Fibroblast of lung (primary cell): ENCODE measurements at places on chromosomes 3 and 15.

- no peak overlapping the region for H3K4me3 ChIP-seq
- no peaks in the 10 kb centered on the region for H3K27me3 ChIP-seq
- DNase-seq: no peak
- peaks cover 13% of the 10 kb centered on the region for H3K36me3 ChIP-seq
Observed at GRCh38 chr15:63611177-63611576, 14.0 kb downstream of the FBXL22 start.

DNA sequence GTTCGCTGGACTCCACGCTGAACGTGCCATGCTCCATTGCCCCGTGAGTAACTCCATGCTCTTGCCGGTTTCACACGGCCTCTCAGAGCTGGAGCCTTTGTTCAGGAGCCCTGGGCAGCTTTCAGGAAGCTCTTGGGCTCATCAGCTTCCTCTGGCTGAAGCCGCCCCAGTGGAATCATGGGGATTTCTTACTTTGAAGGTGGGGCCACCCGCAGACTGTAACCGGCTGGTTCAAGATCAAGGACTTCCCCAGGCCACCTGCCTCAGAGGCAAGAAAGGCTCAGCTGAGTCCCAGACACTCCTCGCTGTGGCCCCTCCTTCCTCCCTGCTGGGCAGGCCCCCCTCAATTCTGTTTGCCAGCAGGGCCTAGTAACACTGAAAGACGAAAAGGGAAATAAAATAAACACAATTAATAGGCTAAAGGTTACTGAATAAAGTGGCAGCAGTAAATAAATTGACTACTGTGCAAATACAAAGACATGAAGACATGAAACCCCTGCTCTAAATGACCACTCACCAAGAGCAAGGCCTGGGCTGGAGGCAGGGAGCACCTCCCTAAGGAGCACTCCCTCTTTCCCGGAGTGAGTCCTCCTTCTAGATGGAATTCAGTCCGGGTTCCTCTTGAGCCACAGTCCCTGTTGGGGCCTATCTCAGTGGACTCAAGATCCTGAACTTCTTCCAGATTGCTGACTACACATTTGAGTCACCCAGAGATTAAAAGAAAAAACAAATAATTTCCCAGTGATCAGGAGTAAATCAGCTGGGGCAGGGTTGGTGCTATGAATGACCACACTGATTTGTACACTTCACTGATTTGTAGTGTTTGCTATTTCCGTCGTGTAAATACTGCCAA, 51.0 kb downstream of the ZDHHC19 start:
- H3K27ac ChIP-seq: no peak overlapping the region
- peak; percentile 85 for DNase-seq
- no peak overlapping the region for H3K4me3 ChIP-seq

DNA sequence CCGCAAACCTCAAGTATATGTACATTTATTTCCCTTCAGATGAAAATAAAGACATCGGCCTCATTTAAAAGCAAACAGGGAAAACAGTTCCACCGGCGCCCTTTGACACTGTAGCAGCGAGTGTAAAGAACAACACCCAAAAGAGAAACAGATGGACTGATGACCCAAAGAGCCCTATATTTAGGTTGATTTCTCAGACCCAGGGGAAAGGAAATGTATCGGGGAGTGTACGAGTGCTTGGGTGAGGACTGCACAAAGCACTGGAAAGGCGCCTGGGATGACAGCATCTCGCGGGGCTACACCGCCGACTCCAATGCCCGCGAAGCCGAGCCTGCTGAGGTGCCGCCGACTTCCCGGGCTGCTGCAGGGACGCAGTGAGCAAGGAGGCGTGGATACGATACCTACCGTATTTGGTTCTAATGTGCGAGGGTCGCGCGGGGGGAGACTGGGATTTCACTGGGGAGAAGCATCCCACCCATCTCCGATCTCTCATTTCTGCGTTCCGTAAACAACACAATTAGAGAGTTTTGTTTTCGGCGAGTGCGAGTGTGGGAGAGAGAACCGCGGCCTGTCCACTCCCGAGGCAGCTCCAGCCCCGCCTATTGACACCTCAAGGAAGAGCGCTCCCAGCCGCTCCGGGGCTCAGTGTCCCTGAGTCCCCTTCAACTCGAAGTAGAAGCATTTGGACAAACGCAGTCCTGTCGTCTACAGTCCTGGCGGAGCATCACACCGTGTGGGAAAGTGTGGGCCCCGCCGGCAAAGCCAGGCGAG, 2.0 kb downstream of the MECOM start:
- no peaks in the 10 kb centered on the region for H3K36me3 ChIP-seq
- peak; percentile 62 for DNase-seq
- H3K27ac ChIP-seq: peak overlapping the region; percentile 79
- H3K4me3 ChIP-seq: peak overlapping the region; percentile 66

DNA sequence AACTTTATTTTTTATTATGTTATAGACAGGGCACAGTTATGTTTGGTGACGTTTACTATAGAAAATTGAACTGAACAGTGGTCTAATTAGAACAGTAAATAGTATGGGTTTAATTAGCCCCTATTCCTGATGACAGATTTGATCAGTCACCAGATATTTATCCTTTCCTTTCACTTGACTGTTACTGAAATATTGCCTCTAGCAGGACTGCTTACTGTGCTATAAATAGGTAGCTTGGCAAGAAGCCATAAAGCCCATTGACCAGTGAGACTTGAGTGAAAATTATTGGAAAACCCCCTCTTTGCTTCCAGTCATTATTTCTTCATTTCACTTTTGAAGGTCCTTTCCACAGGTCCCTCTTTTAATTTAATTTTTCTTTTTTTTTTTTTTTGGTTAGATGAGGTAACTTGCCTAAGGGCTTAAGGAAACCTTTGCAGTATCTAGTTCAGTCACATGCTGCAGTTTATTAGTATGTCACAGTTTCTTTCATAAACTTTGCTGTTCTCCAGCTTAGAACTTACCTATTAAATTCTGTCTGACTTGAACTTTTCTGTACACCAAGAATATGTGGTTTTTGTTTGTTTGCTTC, 115.6 kb downstream of the ADAMTSL3 start:
- H3K27ac ChIP-seq: no peak overlapping the region
- no peaks in the 10 kb centered on the region for H3K4me1 ChIP-seq
- H3K36me3 ChIP-seq: no peaks in the 10 kb centered on the region
- no peak overlapping the region for H3K4me3 ChIP-seq
- H3K27me3 ChIP-seq: no peaks in the 10 kb centered on the region

DNA sequence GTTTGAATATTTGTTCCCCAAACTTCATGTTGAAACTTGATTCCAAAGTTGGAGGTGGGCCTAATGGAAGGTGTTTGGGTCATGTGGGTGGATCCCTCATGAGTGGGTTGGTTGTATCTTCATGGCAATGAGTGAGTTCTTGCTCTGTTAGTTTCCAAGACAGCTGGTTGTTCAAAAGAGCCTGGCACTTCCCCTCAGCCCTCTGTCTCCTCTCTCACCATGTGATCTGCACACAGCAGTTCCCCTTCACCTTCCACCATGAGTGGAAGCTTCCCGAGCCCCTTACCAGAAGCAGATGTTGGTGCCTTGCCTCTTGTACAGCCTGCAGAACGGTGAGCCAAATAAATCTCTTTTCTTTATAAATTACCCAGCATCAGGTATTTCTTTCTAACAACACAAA, 327.1 kb upstream of the SLCO3A1 start:
- no peaks in the 10 kb centered on the region for H3K4me1 ChIP-seq
- H3K27ac ChIP-seq: no peak overlapping the region

DNA sequence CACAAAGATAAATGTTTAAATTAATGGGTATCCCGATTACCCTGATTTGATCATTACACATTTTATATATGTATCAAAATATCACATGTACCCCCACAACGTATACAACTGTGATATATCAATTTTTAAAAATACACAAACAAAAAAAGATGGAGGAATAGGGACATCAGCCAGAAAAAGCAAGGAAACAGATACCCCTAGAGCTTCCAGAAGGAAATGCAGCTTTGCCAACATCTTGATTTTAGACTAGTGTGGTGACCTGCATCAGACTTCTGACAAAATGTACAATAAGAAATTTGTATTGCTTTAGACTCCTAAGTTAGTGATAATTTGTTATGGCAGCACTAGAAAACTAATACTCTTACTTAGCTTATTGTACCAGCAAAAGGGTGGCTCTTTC, 483.8 kb downstream of the TUSC7 start:
- no peak for DNase-seq
- H3K27me3 ChIP-seq: no peaks in the 10 kb centered on the region
- H3K4me3 ChIP-seq: no peak overlapping the region
- H3K36me3 ChIP-seq: no peaks in the 10 kb centered on the region
- no peaks in the 10 kb centered on the region for H3K4me1 ChIP-seq
- H3K27ac ChIP-seq: no peak overlapping the region

DNA sequence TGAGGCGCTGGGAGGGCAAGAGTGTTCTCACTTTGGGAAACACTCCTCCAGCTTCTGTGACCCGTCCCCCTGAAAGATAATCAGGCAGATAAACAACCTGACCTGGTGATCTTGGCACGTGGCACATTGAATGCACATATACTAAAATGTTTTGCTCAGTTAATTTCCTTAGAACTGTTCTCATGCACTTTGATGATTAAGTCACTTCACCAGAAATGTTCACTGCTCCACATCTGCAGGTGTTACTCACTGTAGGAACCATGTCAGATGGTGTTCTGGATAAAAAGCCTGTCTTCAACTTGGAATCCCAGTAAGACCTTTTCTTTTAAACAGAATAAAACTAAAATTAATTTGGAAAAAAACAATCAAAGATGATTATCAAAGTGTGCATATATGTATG, 24.6 kb upstream of the NIPA2 start:
- DNase-seq: no peak
- no peak overlapping the region for H3K4me3 ChIP-seq
- H3K4me1 ChIP-seq: no peaks in the 10 kb centered on the region
- no peaks in the 10 kb centered on the region for H3K27me3 ChIP-seq
- no peak overlapping the region for H3K27ac ChIP-seq

DNA sequence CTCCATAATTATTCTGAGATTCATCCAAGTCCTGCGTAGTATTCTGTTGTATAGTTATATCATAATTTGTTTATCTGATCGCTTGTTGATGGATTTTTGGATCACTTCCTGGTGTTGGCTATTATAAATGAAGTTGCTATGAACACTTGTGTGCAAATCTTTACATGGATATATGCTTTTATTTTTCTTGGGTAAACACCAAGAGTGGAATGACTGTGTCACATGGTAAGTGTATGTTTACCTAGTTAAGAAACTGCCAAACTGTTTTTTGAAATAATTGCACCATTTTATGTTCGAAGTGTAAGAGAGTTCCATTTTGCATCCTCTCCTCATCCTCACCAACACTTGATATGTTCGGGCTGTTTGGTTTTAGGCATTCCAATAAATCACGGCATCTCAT, 360.4 kb upstream of the FRG2C start:
- H3K36me3 ChIP-seq: no peaks in the 10 kb centered on the region
- no peaks in the 10 kb centered on the region for H3K4me1 ChIP-seq
- no peak overlapping the region for H3K27ac ChIP-seq
- DNase-seq: no peak
- H3K27me3 ChIP-seq: peaks cover 3% of the 10 kb centered on the region
- H3K4me3 ChIP-seq: no peak overlapping the region

DNA sequence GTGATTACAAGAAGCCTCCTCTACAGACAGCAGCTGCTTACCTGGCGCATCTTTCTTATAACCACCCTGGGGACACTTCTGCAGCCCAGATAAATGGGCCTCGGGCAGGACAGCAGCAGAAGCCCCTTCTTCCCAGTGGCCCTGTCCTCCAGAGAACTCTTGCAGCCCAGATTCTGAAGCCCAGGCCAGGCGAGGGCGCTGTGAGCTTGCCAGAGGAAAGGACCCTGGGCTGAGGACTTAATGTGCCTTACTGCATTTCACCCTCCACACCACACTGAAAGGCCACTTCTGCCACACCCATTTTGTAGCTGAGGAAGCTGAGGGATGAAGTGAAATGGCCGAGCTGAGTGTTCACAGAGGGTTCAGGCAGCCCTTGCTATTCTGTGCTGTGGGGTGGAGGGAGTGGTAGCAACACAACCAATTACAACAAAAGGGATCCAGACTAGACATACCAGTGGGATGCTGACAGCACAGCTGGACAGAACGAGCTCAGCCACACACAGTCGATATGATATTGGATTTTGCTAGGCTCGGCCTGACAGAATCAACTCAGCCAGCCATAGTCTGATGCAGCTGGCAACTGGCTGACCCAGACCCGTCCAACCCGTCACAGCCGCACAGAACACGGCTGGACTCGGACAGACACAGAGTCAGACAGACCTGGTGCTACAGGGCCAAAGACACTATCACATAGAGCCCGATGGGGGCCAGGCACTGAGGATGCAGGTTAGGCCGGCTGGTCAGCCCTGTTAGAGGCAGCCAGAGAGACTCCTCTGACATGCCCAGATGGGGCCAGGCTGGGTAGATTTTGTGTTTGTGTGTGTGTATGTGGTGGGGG, 7.3 kb downstream of the ACOX2 start:
- DNase-seq: no peak
- no peaks in the 10 kb centered on the region for H3K36me3 ChIP-seq
- H3K4me3 ChIP-seq: no peak overlapping the region
- H3K27ac ChIP-seq: no peak overlapping the region
- no peaks in the 10 kb centered on the region for H3K27me3 ChIP-seq

DNA sequence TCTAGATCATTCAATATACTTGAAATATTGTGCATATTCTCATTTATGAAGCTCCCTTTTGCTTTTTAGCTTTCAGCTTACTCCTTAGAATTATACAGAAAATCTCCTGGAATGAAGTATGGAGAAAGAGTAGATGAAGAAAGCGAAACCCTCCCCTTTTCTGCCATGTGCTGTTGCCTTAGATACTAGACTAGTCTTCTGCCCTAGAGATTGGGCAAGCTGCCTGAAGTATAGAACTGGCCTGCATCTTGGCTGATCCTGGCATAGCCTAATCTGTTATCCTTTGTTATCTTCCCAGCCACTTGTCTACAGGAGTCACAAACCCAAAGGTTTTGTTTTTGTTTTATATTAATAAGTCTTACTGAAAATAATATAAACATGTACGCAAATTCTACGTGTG, 138.8 kb downstream of the RBPMS2 start:
- H3K4me1 ChIP-seq: peaks cover 3% of the 10 kb centered on the region
- no peaks in the 10 kb centered on the region for H3K36me3 ChIP-seq
- no peak overlapping the region for H3K27ac ChIP-seq

DNA sequence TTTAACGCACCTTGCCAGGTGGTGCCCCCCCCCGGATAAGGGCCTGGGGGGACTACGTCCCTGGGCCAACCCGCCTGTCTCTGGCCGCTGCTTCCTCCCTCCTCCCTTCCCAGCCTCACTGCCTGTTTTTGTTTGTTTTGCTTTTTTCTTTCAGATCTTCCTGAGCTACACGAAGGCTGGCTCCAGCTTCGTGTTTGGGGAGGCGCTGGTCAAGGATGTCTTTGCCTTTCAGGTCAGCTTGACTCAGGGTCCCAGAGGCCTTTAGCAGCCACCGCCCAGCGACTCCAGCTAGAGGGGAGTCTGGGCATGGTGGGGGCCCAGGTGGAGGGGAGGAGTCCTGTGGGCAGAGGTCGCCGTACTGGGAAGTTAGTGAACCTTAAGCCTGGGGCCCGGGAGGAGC, 24.1 kb downstream of the SLC28A1 start:
- no peak overlapping the region for H3K4me3 ChIP-seq
- H3K36me3 ChIP-seq: no peaks in the 10 kb centered on the region
- no peaks in the 10 kb centered on the region for H3K27me3 ChIP-seq
- no peak overlapping the region for H3K27ac ChIP-seq
